ENCODE measurements at places on chromosomes 16 and 17. TPM values are rescaled to one million over a fixed set of nuclear protein-coding genes. Genes with fewer than 3 reads are reported as not detected.

Gene TBC1D28
- total RNA-seq: not detected

Gene ZFP3
- 0.94 TPM for total RNA-seq

Gene PYY
- total RNA-seq: not detected

Gene TBC1D3
- not detected for total RNA-seq

Gene TMEM100
- not detected for total RNA-seq

Gene ANKS4B
- not detected for total RNA-seq

Gene ADAMTS18
- total RNA-seq: 29.9 TPM

Gene NTN1
- 0.15 TPM for total RNA-seq

Gene AURKB
- total RNA-seq: 71.2 TPM

Gene MYO15A
- total RNA-seq: 0.20 TPM

Gene ENPP7
- total RNA-seq: not detected

Gene FNDC8
- not detected for total RNA-seq

Gene PDE6G
- total RNA-seq: 0.25 TPM

Gene ABCA9
- 0.64 TPM for total RNA-seq

Gene CMTM1
- total RNA-seq: 4.0 TPM

Gene DNAH3
- total RNA-seq: under 0.01 TPM

Gene EFNB3
- 0.13 TPM for total RNA-seq

Measured in mammary microvascular endothelial cell (primary cell).